ENCODE measurements at places on chromosomes 5 and 9.

GRCh38 chr5:88952344-88952743 lies 69.4 kb upstream of the MEF2C start:
- peak; percentile 3 for DNase-seq

DNA sequence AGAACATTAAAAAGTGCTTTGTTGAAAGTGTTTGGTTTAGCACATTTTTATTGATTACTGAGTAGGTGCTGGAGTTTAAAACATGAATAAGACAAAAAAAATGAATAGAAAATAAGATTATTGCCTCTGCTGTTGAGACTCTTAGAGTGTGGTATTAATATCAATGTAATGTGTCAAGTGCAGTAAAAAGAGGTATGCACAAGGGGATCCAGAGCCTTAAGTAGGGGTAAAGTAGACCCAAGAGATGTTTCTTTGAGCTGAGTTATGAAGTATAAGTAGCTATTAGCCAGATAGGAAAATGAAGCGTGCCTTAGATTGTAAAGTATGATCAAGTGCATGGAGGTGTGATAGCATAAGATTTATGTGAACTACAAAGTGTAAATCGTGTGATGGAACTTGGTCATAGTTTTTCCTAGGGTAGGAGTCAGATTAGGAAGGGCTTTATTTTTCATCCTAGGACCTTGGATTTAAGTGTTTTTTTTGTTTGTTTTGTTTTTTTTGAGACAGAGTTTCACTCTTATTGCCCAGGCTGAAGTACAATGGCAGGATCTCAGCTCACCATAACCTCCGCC lies 45.2 kb downstream of the NSD1 start:
- no peak for DNase-seq

GRCh38 chr5:135255461-135256178 lies 143.4 kb downstream of the MACROH2A1 start:
- DNase-seq: no peak

GRCh38 chr5:93794954-93795353 lies 53.6 kb upstream of the POU5F2 start:
- no peak for DNase-seq

DNA sequence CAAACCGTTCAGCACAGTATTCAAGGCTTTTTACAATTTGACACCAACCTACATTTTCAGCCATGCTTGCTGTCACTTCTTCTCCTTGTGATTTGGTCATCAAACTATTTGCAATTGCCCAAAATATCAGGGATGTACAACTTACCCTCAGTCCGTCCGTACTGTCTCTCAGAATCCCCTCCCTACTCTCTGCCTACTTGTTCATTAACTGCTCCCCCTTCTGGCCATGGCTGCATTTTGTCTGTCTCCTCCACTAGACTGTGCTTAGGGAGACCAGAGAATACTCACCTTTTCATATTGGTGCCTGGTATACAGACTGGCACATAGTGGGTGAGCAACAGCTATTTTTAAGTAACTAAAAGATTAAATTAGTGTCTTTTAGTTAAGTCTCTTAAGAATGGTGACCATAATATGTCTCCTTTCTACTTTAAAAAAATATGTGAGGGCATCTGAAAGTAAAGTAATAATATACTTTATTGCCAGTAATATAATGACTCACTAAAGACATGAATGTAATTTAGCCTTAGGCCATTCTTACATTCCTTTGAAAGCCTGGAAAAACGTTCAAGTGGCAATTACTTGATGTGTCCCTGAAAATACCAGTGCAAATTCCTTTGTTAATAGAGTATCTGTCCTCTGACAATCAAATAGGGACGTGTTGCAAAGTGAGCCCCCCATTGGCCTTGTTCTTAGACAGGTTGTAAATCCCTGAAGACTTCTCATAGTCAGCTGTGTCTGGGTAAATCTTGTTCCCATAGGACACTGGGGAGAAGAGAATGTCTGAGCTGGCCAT lies 27.8 kb downstream of the PRLR start:
- DNase-seq: peak; percentile 77

GRCh38 chr9:113578882-113579282 lies 115.4 kb downstream of the RGS3 start:
- DNase-seq: peak; percentile 99

- DNase-seq: no peak
These were observed 547.5 kb downstream of the ELAVL2 start for GRCh38 chr9:23278561-23278960.

DNA sequence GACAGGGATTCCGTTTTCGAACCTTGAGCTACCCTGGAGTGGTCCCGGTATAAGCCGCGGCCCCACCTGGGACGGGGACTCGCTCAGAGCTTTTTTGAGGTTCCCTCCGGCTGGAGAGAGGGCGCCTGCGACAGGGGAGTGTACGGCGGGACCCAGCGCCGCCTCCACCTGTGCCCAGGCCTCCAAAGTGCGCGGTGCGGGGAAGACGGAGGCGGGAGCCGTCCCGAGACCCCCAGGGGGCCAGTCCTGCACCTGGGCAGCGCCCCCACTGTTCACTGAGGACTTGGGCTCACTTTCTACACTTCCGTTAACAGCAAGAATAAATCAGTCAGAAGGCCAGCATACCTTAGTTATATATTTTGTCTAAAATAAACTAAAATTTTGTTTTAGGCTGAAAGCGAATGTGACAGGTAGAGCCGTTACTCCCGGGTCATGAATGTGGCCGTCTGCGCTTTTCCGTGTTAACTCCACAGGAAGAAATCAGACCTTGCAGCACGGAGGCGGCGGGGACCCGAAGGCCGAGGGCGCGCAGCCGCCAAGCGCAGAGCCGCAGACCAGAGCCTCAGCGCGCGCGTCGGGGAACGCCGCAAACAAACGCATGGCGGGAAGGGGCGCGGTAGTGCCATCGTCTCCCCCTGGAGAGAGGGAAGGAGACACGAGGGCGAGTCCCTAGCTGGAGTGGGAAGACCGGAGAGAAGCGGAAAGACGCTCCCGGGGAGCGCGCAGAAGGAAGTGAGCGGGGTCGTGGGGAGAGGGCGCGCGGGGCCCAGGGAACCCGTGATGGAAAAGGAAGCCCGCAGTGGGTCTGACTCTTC lies 14.1 kb downstream of the TRIM7 start:
- peak; percentile 56 for DNase-seq

DNA sequence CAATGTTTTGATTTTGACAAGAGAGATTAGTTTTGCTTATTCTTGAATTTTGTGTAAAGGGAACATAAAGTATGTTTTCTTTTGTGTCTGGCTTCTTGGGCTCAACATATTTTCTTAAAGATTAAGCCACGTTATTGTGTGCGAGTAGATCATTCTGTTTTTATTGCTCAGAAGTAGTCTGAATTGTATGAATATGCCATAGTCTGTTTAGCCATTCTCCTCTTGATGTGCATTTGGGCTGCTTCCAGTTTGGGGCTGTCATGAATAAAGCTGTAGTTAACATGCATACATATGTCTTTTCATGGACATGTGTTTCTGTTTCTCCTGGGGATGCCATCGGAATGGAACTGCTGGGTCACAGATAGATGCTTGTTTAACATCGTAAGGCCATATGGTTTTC lies 198.9 kb downstream of the FANCC start:
- no peak for DNase-seq

DNA sequence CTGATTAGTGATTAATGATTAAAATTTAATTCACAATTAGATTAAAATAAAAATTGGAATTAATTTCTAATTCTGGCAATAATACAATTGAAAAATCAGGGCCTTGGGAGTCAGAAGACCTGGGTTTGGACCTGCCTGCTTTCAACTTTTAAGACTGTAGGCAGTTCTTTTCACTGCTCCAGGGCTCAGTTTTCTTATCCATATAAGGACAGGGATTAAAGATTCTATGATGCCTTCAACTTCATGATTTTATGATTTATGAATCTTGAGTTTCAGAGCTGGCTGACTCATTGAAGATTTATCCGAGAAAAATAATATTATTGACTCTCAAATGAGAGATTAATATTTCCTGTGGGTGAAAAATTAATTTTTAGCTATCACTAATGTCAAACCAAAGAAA lies 208.6 kb upstream of the ANKH start:
- DNase-seq: no peak

- no peak for DNase-seq
These were observed 42.5 kb downstream of the CYSTM1 start for GRCh38 chr5:140217299-140218026.

- no peak for DNase-seq
These were observed 19.1 kb upstream of the MVB12B start for GRCh38 chr9:126307322-126308061.

- DNase-seq: no peak
These were observed 29.6 kb downstream of the GRIN3A start for GRCh38 chr9:101708855-101709254.

GRCh38 chr5:178538741-178539229 lies 51.4 kb downstream of the COL23A1 start:
- no peak for DNase-seq

- DNase-seq: peak; percentile 50
These were observed 210.9 kb downstream of the C9orf152 start for GRCh38 chr9:109996936-109997580.

DNA sequence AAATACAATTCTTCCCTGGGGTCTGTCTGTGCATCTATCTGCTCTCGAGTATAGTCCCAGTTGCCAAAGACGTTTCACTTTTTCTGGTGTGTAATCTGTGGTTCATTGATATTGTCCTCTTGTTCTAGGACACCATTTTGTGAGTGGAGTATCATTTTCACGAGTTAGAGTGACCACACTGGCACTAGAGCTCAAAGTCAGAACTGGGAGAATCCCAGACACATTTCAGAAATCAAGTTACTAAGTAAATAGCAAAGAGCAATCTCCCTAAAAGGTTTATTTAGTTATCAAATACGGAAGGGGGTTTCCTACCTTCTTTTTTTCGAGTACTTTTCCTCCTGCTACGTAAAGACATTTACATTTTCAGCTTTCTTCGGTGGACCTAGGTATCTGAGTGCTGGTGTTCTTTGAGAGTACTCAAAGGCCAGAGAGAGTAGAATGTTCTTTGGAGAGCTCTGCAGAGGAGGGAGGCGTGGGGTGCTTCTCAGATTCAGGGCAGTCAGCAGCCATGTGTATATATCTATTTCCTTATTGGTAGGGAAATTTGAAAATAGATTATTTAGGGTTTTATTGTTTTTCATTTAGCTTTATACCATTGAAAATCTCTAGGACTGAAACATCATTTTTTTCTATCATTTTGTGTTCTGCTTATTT lies 8.9 kb upstream of the HSPA9 start:
- no peak for DNase-seq

DNA sequence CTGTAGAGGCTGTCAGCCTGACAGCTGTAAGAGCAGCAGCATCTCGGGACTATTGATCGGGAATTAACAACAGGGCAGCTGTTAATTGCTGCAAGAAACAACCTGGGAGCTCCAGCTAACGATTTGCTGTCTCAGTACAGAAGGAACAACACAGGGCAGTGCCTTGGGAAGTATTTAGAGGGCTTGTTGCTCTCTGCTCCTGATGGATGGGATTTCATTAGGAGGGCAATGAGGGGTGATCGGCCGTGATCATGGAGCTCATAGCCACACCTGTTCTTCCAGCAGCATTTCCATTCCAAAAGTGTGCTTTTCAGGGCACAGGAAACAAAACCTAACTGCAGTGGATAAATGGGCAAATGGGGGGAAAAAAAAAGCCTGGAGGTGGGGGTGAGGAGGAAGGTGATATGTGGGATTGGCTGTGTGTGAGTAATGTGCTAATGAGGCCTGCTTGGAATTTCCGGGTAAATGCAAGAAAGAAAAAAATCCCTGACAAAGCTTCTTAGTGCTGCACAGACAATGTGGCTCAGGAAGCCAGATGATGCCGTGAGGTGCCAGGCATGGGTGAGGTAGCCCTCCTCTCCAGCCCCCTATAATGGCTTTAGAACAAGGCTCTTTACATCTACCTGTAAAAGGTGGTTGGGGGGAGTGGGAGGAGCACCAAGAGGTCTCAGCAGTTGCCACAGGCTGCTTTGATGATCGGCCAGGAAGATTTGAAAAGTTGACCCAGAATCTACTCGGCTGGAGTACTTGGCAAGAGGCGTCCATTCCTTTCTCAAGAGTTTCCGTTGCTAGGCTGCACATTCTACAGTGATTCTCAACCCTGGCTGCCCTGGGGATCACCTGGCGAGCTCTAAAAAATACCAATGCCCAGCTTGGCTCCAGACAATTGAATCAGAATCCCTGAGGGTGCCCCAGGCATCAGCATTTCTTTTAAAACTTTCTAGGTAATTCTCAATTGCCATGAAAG lies 139.5 kb upstream of the KLF9 start:
- DNase-seq: peak; percentile 46

DNA sequence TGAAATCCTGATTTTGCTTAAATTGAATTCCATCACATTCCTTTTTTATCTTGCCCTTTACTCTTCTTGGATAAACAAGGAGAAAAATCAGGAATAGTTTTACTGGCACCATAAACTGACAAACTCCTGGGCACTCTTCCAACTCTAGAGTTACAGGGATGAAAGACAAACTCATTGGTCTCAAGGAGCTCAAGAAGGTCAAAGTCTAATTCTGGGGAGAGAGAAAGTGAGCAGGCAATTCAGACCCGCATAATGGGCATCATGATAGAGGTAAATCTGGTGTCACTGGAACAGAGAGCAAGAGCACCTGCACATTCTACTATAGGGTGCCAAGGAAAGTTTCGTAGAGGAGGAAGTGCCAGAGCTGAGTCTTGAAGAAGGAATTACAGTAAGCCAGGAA lies 64.8 kb downstream of the GRIN3A start:
- no peak for DNase-seq

- DNase-seq: peak; percentile 58
These were observed 747.8 kb downstream of the CDH18 start for GRCh38 chr5:19240170-19240569.

DNA sequence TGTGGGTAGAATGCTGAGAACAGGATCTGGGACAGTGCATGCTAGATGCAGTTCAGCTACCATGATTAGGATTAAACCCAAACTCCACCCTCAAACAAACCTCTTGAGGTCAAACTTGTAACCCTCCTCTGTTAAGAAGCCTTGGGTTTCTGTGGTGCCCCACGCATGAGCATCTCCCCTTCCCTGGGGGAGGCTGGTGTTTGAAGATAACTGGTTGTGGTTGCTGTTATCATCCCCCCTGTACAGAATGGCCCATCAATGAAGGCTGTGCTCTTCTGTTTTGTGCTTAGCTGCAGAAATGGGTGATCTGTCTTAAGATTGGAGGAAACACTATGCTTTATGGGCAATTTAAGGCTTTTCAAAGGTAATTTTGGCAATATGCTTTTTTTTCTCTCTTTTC lies 4.4 kb upstream of the DAB2IP start:
- DNase-seq: no peak

- no peak for DNase-seq
These were observed 94.1 kb downstream of the DENND1A start for GRCh38 chr9:123835821-123836220.

DNA sequence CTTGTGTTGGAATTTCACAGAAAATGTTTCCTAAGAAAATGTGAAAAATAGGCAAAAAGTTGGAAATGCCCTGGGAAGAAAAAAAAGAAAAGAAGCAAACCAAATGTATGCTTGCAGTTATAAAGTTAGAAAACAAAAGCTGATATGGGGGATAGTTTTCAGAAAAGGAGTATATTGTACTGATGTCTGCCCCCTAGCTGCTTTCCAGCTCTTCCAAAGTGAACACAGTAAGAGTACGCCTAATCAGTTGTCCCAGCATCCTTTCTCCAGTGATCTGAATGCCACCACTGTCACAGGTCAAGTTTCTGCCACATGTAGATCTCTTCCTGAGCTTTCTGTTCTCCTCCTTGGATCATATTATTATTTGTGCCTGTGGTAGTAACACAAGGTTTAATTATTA lies 5.8 kb downstream of the TYRP1 start:
- DNase-seq: no peak
